ENCODE measurements at places on chromosomes 11 and 22. TPM values are rescaled to one million over a fixed set of nuclear protein-coding genes. Genes with fewer than 3 reads are reported as not detected.
A peak's percentile ranks its signal among the peaks of the same experiment; 100 is the strongest.

ZMAT5 gene
- polyA plus RNA-seq: 67.7 TPM

OSM gene
- polyA plus RNA-seq: 103 TPM

DNA sequence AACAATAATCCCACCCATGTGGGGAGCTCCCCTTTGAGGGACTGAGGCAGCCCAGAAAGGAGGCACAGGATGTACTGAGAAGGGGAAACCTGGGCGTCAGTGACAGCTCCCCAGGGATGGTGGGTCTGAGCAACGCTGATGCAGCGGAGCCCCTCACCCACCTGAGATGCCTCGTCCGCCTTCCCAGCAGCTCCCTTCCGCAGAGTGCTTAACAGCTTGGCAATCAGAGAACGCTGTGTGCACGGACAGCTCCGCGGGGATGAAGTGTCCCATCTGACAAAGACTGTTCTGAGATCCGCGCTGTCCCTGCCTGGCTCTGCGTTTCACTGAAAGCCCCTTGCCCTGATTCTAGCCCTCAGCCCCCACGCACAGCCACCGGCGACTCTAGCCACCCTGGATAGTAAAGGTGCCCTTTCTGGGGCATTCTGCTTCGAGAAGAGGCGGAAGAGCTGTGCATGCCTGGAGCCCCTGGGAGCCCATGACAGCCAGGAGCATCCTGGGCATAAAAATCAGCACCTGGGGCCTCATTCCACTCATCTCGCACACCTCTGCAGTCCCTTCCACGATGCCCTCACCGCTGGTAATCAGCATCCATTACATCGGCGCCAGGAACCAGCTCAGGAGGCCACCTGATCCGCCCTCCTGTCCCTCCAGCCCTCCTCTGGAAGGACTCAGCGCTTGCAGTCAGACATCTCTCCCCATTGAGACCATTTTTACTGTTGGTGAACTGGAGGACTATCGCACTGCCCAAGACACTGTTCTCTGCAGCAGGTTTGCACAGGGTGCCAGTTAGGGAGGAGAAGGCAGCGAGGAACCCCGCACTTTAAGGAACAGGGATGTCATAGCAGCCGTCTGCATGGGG is 10.7 kb downstream of the KCNJ5 start:
- no peak for DNase-seq

DNA sequence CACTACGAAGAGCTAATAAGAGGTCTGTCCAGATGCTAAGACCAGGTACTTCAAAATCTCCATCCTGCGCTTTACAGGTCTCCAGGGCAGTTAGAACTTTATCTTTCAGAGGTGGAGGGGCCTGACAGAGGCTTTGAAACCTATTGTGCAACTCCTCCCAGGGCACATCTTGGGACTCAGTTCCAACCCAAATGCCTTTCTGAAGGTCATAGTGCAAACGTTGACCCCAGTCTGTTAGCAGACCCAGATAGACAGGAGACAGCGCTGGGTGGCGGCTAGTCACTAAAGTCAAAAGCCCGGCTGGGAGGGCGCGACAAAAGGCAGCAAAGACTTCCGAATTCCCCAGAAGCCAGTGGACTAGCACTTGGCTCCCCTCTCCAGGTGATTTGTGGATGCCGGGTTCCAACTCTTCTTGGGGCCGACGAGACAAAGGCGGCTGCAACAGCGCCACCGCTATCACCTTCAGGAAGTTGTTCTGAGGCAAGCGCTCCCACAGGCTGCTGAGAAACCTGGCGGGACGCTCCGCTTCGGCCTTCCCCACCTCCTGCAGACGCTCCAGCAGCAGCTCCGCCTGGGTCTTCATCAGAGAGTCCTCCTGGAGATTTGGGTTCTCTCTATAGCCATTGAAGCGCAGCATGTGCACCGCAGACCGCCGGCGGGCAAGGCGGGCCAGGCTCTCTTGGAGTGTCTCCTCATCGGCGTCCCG is 728 bp downstream of the FANCF start:
- DNase-seq: peak; percentile 64
